HS-5 (cell line): ENCODE measurements at places on chromosomes 3 and 15.

DNA sequence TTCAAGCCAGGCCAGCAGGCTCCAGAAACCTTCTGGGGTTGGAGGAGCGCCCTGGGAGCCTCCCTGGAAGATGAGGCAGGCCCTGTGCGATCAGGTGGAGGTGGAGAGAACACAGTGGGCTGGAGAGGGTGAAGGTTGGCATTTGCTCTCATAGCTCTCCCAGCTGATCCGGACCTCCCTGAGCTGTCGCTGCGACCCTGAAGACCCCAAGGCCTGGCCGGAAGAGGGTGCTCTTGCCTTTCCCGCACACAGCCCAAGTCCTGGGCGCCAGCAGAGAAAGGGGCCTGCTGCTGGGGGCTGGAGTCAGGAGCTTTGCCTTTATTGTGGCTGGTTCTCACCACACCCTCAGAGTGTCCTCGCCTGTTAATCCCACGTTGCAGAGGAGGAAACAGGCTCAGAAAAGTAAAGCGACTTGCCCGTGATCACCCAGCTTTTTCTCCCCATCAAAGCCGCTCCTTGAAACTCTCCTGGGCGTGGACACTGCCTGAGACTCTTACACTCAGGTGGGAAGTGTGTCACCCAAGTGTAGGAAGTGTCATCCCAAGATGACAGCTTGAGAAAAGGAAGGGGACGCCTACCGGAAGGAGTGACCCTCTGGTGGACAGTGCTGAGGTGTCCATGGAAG, 8.6 kb upstream of the RPL29 start:
- DNase-seq: no peak

DNA sequence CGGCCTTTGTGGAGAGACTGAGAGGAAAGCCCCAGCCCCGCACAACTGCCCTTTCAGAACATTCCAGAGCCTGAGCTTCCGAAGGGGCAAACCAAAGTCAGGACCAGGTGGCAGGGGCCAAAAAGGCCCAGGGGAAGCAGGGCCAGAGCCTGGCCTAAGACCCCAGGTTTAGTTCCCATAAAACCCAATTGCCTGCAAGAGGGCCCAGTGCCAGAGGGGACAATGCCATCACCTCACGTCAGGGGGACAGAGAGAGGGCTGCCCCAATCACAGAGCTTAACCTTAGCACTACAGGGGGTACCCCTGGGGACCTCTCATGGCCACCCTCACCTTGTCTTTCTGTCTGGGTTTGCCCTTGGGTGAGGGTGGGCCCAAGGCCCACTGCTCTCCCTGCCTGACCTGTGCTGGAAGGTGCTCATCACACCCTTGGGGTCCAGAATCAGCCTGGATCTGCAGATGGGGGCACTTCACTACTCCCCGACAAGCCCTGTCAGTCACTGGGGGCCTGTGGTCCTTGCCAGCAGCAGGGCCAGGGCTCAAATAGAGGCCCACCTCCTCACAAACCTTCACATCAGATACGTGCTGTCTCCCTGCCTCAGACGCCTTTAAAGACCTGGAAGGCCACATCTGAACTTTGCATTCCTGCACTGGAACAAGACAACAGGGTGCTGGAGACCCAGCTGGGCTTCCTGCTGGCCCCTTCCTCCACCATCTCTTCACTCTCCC, 3.8 kb downstream of the CALML4 start:
- no peak for DNase-seq

DNA sequence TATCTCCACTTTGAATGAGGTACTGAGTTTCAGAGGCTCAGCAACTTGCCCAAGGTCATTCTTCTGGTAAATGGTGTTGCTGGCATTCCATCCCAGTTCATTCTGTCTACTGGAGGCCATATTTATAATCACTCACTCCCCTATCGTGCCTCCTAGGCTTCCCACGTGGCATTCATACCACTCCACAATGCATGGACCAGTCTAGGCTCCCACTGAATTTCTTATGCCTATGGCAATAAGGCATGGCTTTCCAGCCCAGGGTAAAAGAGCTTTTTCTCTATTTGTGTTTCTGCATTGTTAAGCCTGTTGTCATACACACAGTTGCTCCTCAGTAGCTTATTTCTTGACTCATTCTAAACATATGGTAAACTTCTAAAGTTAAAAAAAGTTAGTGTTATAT, 19.9 kb downstream of the BBX start:
- no peak for DNase-seq

DNA sequence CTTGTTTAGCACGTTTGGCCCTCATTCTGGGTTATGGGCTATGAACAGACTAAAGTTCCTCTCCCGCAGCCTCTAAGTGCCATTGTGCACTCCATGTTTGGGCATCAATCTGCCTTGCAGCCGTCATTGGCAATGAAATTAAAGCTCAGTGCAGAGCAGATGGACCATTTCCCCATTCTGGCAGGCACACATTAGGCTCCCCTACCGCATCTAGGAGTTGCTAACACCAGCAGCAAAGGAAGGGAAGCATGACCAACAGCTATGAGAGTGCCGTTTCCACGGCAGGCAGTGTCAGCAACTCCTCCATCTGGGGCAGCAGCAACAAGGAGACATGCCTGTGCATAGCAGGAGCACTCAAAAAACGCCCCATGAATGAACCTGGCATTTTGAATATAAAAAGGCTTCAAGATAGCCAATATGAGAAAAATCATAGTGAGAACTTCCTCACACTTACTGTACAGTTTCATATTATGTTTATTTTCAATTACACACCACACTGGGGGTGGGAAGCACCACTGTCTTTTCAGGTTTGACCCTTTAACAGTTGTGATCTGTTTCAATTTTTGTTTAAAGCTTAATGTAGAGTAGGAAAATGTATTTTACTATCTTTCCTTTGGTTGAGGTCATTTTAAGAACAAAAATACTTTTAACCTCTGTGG, 218.7 kb downstream of the KCNMB2 start:
- no peak for DNase-seq

DNA sequence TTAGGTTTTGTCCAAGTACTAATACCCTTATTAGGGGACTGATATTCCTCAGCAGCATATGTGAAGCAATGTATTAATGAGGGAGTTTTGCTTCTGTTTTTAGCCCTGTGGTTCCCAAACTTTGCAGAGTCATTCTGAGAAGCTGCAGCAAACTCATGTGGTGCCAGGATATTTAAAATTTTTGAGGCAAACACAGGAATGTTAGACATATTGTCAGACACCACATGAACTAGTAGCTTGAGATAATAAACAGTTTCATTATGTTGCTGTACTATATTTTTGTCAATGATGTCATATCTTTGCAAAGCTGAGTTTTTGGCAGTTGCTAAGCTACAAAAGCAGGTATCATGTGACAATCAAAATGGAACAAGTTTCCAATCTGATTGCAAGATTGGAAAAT, 36.6 kb downstream of the ATP6V1A start:
- DNase-seq: peak; percentile 70

DNA sequence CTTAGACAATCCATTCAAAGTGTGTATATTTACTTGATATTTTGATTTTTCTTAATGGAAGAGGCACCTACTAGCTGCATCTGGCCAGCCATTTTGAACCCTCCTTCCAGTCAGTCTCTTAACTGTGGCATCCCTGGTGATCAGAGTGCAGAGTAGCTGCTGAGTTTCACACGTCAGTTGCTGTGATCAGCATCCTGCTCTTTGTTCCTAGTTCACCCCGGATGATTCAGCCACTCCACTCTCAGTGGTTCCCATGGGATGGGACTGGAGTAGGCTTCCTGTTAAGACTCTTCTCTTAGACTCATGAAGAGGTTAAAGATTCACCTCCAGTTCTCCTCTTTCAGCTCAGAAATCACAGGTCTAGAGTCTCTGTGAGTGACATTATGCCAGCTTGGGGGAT, 75.8 kb downstream of the STXBP5L start:
- DNase-seq: no peak

DNA sequence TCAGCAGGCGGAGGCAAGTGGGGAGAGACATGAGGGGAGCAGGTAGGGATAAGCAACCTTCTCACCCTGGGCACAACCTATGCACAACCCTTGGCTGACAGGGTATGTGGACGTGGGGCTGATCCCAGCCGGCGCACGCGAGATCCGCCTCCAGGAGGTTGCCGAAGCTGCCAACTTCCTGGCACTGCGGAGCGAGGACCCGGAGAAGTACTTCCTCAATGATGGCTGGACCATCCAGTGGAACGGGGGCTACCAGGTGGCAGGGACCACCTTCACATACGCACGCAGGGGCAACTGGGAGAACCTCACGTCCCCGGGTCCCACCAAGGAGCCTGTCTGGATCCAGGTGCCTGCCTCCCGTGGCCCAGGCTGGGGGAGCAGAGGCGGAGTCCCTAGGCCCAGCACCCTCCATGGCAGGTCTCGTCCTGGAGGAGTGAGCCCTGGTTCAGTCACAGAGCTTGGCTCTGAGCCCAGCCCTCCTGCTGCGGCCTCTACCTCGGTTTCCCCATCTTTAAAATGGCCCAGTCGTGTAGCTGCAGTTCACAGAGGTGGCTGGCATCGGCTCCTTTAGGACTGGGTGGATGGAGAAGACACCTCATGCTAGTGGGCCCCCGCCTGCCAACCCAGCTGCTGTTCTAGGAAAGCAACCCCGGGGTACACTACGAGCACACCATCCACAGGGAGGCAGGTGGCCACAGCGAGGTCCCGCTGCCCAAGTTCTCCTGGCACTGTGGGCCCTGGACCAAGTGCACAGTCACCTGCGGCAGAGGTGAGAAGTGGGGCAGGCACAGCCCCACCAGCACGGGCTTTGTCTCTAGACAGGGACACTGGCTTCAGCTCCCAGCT, 96.0 kb downstream of the TBC1D2B start:
- no peak for DNase-seq

DNA sequence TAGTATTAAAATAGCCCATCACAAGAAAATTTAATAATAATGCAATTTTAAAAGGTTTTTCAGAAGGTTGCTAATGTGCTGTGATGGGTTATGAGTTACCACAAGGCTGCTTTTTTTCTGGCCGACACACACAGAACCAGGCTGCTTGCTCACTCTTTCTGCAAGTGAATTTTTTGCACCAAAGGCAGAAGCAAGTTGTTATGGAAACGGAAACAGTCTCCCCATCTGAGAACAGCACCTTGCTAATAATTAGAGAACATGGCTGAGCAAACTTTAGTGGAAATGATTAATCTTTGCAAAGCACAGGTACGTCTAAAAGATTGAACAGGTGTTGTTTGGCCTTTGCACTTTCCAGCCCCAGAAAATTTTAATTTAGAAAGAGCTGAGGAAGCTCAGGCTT, 51.0 kb downstream of the CACNA2D3 start:
- no peak for DNase-seq

DNA sequence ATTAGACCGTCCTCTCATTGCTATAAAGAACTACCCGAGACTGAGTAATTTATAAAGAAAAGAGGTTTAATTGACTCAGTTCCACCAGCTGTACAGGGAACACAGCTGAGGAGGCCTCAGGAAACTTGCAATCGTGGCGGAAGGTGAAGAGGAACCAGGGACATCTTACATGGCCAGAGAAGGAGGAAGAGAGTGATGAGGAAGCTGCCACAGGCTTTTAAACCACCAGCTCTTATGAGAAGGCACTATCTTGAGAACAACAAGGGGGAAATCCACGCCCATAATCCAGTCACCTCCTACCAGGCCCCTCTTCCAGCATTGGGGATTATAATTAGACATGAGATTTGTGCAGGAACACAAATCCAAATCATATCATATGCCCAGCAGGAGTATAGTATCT, 138.5 kb downstream of the ALCAM start:
- no peak for DNase-seq

DNA sequence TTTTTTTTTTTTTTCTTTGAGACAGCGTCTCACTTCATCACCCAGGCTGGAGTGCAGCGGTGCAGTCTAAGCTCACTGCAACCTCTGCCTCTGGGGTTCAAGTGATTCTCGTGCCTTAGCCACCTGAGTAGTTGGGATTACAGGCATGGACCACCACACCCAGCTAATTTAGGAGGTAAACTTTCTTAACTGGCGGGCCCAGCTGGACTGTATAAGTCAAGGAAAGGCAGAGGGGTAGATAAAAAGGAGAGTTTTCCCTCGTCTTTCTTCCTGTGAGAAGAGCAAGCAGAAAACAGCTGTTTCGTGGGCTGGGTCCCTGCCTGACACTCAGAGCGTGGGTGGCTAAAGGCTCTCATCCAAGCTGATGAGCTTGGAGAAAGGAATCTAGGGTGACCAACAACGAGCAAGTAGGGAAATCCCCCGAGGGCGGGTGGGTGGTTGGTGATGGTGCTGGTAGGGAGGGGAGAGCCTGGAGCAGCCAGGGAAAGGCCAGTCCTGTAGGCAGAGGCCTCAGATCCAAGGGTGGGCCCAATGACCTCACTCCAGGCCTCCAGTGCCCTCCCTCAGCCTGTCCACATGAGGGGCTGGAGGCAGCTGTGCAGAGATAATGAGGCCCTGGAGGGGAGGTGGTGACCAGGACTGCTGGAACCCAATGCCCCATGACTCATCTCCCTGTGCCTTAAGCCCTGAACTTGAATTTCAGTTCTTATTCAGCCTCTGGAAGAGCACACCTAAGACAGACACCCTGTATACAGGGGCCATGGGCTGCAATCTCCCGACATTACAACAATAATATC, 43.1 kb upstream of the LIMD1 start:
- peak; percentile 95 for DNase-seq

- no peak for DNase-seq
Measured at GRCh38 chr3:184694716-184695115, 17.1 kb downstream of the MAGEF1 start.

GRCh38 chr15:52505151-52505550, 23.5 kb downstream of the MYO5A start:
- no peak for DNase-seq

GRCh38 chr3:76554707-76555106, 485.2 kb upstream of the ROBO2 start:
- no peak for DNase-seq

DNA sequence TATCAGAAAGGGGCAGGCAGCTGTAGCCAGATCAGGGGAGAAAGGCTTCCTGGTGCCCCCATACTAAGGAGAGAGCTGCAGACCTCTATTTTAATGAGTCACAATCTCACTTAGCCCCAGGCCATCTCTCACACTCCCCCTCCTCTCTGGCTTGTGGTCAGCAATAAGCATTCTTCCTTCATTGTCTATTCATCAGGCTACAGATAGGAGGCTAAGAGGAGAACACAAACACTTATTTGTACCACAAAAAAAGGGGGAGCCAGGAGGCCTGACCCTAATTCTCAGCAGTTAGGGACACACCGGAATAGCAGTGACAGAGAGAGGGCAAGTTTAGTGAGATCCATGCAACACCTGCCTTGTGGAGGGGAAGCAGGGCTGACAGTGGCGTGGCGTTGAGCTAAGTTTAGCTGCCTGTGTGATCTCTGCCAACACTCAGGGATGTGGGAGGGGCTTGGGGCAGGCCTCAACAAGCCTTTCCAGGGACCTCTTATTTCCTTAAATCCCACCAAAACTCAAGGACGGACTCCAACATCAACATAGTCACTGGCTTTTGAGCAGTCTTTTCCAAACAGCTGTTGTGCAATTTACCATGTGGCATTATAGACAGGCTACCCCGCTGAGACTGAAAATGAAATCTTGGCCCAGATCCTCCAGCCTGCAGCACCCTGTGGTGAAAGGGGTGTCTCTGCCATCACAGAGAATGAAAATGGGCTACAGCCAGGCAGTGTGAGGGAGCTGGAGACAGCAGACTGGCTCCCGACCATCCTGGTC, 191.9 kb upstream of the TSC22D2 start:
- DNase-seq: no peak

GRCh38 chr3:41404582-41404981, 205.3 kb downstream of the CTNNB1 start:
- DNase-seq: no peak

- DNase-seq: no peak
Measured at GRCh38 chr3:109977897-109978296, 640.6 kb upstream of the DPPA4 start.
